PC-3 (cell line): ENCODE measurements at places on chromosomes 3 and 15. TPM values are rescaled to one million over a fixed set of nuclear protein-coding genes. Genes with fewer than 3 reads are reported as not detected.

CCRL2 gene
- total RNA-seq, result 5.5 and 6.0 TPM in 2 replicates

DNA sequence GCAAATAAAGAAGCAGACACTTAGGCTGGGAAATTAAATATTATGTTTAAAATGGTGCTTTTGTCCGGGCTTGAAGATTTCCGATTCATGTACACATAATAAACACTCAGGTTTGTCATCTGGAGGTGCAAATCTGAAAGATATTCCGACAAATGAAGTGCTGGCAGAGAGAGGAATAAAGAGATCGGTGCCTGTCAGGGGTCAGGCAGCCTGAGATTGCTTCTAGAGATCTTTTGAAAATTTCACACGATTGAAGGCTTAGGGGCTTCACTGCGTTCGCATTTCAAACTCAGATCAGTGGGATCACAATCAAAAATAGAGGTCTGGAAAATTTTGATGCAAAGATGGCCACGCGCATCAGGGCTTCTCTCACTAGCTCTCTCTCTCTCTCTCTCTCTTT lies 33.2 kb downstream of the NR2F2 start:
- no peak for DNase-seq

- DNase-seq, result peak; percentile 64
These were observed 9.6 kb downstream of the OSBPL11 start for GRCh38 chr3:125585595-125586223.

ERC2 gene
- total RNA-seq, result 0.77 and 3.3 TPM in 2 replicates
